ENCODE measurements at places on chromosomes 3 and 15. TPM values are rescaled to one million over a fixed set of nuclear protein-coding genes. Genes with fewer than 3 reads are reported as not detected.

Gene MAP3K13
- 17.3 TPM for total RNA-seq

GRCh38 chr3:153744889-153745288, 376.3 kb upstream of the ARHGEF26 start:
- no peak for DNase-seq

- no peak for DNase-seq
These were observed 129.6 kb downstream of the CTNNB1 start for GRCh38 chr3:41328926-41329325.

GRCh38 chr15:34986771-34987480, 1.2 kb downstream of the ZNF770 start:
- no peak for DNase-seq

- no peak for DNase-seq
These were observed 86.0 kb upstream of the VGLL3 start for GRCh38 chr3:87076946-87077345.

DNA sequence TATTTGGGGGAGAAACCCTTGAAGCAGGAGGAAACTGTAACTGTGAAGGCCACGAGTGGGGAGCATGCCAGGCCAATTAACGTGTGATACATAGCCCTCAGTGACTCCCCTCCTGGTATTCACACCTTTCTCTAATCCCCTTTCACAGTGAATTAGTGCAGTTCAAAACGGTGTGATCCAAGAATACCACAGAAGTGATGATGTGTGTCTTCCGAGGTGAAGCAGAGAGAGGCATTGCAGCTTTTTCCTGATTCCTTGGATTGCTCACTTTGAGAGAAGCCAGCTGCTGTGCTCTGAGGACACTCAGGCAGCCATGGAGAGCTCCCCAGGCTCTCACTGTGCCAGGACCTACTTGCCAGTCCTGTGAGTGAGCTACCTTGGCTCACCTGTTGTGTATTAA, 17.3 kb downstream of the NIPA2 start:
- DNase-seq: no peak

- DNase-seq: no peak
These were observed 208.4 kb upstream of the TRIM42 start for GRCh38 chr3:140469491-140469890.
